ENCODE measurements at places on chromosomes 16 and 17.

- no peak for DNase-seq
Measured at GRCh38 chr17:34248511-34249024, 6.5 kb upstream of the CCL2 start.

- no peak for DNase-seq
Measured at GRCh38 chr17:2090804-2091534, 36.1 kb downstream of the HIC1 start.

DNA sequence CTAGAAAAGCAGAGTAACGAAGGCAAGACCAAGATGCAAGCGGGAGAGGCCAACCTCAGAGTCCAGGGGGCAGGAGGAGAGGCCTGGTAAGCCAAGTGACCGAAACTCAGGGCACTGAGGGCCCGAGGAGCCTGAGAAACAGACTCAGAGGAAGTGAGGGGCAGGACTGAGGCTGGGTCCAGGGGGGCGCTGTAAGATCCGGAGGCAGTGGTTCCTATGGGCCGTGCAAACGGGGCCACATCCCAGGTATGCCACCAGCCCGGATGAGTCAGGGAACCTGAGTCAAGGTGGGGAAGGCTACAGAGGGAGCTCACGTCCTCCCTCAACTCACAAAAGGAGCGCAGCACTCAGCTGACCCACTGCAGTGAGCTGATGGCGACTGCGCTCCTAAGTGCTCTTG is 8.3 kb downstream of the ZDHHC7 start:
- no peak for DNase-seq

- no peak for DNase-seq
Measured at GRCh38 chr16:23131036-23131435, 18.2 kb downstream of the USP31 start.

DNA sequence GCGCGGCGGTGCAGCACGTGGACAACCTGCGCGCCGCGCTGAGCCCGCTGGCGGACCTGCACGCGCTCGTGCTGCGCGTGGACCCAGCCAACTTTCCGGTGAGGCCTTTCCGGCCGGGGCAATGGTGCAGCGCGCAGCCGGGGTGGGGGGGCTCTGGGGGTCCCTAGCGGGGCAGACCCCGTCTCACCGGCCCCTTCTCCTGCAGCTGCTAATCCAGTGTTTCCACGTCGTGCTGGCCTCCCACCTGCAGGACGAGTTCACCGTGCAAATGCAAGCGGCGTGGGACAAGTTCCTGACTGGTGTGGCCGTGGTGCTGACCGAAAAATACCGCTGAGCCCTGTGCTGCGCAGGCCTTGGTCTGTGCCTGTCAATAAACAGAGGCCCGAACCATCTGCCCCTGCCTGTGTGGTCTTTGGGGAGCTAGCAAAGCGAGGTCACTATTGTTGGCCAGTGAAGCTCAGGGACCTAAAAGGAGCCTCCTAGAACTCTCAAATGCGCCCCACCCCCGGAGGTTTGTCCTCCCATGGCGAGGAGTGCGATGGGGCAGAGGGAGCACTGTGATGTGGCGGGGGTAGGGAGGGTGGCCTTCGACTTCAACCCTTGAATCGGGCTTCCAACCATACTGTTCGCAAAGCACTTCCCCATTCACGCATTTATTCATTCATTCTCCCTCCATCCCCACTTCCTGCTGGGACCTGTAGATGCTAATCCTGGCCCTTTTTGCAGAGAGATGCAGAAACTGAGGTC is 770 bp downstream of the HBM start:
- DNase-seq: no peak

DNA sequence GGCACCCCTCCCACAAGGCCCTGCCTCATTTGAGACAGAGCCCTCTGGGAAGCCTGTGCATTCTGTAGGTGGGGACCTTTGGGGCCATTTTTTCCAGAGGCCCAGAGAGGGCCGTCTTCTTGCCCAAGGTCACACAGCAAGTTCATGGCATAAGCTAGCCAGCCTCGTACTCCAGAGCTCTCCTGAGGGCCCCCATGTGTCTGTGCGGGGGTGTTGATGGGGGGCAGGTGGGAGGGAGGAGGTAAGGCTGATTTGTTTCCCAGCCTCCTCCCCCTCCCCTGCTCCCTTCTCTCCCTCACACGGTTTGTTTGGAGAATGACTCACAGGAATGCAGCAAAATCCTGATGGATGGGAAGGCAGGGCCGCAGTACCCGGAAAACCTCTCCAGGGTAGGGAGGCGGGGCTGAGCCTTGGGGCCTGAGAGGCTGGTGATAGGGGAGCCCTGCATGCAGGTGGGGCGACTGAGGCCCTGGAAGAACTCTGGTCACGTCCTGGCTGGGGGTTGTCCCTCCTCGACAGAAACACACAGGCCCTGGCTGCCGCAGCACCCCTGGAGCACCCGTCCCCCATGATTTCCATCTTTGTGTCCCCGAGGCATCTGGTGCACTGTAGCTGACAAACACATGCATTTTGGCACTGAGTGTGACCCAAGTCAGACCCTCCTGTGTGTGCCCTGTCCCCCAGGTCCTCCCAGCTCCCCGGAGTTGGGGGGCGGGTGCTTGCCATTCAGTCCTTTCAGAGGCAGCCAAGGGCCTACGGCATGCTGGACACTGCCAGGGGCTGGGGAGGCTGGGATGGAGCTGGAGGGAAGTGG is 29.7 kb downstream of the RAI1 start:
- no peak for DNase-seq

DNA sequence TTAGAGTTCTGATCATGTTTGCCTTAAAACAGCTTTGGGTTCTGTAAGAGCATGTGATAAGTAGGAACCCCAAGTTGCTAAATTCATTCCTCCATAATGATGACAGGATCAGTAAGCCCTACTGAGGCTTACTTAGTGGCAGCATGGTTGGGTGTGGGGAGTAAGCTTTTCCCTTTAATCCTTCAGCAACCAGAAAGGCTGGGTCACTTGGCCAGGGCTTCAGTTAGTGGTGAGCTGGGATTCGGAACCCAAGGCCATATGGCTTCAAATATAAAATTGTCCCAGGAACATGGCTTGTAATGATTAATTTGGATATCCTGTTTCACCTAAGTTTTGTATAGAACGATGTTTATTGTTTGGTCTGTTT is 850 bp downstream of the GINS3 start:
- no peak for DNase-seq
